Putamen (tissue), 1 donor: ENCODE measurements at places on chromosomes 7 and 10.
A peak's percentile ranks its signal among the peaks of the same experiment; 100 is the strongest.

GRCh38 chr10:107656932-107657331 lies 492.4 kb upstream of the SORCS1 start:
- no peak for DNase-seq

DNA sequence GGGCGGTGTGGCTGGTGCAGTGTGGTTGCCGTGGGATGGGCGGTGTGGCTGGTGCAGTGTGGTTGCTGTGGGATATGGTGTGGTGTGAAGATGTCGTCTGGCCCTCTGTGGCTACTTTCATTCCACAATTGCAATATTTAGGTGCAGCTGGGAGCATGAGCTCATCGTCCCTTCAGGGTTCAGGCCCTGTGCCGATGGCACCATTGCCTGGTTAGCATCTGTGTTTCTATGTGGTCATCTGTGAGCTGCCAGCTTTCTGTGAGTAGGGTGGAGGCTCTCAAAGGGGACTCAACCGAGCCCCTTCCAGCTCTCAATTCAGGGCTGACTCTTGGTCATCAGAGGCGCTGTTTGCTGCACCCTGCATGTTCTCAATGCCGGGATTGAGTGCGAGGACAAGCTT lies 3.6 kb downstream of the ADGRA1 start:
- DNase-seq = peak; percentile 37

DNA sequence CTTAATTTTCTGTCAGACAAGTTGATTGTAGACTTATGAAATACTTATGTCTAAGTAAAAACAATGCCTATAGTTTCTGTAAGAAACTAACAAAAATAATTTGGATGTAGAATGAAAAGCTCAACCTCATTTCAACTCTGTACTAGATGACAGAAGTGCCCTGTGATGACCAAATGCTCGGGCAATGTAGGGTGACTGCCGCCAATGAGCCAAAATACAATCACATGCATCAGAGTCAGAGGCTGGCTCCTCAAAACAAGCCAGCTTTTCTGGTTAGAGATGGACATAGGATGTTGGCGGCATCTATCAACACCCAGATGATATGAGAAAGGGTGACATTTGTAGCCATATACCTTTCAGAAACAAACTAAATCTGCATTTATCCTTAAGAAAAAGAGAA lies 23.9 kb downstream of the LMOD2 start:
- DNase-seq = no peak

DNA sequence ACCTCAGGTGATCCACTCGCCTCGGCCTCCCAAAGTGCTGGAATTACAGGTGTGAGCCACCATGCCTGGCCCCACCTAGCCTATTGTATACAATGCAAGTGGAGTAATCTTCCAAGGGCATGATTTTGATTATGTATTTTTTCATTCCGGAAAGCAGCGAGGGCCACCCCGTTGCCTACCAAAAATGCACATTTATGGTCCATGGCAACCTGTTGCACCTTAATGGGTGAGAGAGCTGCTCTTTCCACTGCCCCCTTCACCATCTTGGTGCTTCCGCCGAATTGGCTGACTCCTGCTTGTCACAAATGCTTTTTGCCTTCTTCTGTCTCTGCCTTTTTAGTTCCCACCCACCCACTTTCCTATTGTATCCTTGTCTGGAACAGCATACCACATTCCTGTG lies 699.5 kb downstream of the LRMDA start:
- no peak for DNase-seq

- DNase-seq = no peak
These were observed 6.7 kb downstream of the CPEB3 start for GRCh38 chr10:92284112-92284704.

DNA sequence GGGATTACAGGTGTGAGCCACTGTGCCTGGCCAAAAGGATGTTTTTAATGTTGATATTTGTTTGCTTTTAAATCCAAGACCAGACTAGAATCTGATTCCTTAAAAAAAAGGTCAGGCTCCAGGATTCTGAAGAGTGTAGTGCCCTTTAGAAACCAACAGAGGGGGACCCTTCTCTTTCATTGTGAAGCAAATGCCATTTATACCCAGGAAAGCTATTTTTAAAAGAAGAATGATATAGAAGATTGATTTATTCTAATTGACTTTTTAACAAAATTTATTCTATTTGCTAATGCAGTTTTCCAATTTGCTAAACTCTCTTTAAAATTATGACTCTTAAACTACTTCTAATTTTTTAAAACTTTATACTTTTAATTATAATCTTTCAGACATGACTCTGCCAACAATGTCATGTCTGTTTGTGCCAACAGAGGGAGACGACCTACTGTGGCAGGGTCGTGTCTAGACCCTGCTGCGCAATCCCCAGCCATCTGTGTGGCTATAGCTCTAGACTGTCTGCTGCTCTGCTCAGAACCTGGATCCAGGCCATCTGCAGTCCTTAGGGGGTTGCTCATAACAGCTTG lies 201.0 kb upstream of the IMMP2L start:
- no peak for DNase-seq

- DNase-seq = no peak
These were observed 254.6 kb downstream of the TSPAN12 start for GRCh38 chr7:120603366-120603765.

GRCh38 chr10:62996925-62997324 lies 136.2 kb upstream of the NRBF2 start:
- no peak for DNase-seq

GRCh38 chr10:59891936-59892335 lies 14.4 kb downstream of the CCDC6 start:
- DNase-seq = no peak

DNA sequence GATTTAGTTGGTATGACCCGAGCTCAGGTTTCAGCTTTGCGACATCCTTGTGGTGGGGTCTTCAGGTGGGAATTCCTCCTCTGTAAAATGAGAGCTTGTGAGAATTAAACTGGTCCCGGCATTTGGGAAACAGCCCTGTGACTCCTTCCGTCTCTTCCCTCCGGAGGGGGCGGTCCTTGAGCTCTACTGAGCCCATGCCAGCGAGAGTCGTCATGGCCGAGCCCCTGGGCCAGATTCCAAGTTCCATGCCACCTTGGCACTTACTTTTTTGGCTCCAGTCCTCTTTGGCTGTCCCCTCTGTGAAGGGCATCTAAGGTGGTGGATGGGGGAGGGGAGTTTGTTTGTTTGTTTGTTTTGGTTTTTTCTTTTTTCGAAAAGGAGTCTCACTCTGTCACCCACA lies 47.6 kb downstream of the GTF2IRD1 start:
- no peak for DNase-seq

GRCh38 chr10:12372846-12373245 lies 23.5 kb downstream of the CAMK1D start:
- no peak for DNase-seq

DNA sequence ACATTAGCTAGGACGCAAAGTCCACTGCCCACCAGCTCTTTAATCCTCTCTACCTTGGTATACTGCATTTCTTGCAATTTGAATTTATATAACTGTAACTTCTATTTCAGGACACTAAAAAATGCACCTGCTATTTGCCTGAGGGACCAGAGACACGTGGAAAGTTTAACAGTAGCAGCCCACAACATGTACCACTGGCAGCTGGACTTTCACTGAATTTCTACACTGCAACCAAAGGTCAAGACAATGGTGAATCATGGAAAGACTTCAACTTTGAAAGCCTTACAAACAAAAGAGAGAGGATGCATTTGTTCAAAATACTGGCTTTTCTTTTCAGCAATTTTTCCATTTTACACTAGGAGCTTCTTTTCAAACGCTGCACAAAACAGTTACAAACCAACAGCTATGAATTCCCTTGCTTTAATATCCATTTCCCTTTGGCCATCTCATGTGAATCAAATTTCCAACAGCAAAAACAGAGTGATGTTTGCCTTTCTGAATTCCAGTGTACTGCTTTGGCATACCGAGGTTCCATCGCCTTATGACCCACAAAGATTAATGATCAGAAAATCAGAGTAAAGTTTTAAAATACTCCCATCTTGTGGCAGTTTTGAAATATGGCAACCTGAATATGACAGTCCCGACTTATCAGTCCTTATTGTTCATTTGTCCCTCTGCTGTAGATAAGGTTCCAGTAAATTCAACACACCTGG lies 29.9 kb upstream of the HNRNPH3 start:
- DNase-seq = peak; percentile 56

GRCh38 chr10:52801947-52802346 lies 29.4 kb upstream of the MBL2 start:
- DNase-seq = no peak

GRCh38 chr10:84176836-84177474 lies 3.4 kb downstream of the GPR15LG start:
- no peak for DNase-seq

DNA sequence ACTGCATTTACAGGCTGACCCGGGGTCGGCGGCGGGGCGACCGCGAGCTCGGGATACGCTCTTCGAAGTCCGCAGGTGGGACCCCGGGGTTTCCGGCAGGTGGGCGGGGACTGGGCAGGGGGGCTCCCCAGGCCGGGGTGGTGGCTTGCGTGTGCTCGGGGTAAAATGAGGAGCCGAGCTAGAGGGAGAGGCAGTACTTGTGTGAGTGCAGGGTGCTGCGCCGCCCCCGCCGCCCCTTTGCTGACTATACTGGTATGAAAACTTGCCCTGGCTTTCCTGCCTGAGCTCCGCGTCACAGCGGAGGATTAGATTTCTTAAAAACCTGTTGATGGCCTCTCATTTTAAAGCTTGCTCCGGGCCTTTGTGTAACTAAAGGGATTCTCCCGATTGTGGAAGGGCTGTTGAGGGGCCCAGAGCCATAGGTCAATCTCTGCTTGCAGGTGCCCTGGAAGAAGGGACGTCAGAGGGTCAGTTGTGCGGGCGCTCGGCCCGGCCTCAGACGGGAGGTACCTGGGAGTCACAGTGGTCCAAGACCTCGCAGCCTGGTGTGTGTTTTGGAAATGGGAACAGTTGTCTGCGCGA lies 488 bp downstream of the ARMC10 start:
- peak; percentile 61 for DNase-seq

DNA sequence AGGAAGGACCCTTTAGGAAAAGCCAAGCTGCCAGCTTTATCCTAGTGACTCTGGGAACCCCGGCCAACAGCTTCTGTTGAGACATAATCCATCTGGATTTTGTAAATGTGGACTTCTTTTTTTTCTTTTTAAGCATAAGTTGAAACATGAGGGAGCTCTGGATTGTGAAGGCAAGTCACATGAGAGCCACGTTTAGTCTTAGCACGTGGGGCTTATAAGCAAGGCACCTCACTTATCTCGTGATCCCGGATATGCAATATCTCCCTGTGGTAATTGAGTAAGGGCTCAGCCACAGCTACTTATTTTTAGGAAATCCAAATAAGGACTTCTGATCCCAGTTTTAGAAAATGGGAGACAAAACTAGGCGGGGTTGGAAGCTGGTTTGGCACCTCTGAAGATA lies 111.2 kb upstream of the PTN start:
- no peak for DNase-seq

DNA sequence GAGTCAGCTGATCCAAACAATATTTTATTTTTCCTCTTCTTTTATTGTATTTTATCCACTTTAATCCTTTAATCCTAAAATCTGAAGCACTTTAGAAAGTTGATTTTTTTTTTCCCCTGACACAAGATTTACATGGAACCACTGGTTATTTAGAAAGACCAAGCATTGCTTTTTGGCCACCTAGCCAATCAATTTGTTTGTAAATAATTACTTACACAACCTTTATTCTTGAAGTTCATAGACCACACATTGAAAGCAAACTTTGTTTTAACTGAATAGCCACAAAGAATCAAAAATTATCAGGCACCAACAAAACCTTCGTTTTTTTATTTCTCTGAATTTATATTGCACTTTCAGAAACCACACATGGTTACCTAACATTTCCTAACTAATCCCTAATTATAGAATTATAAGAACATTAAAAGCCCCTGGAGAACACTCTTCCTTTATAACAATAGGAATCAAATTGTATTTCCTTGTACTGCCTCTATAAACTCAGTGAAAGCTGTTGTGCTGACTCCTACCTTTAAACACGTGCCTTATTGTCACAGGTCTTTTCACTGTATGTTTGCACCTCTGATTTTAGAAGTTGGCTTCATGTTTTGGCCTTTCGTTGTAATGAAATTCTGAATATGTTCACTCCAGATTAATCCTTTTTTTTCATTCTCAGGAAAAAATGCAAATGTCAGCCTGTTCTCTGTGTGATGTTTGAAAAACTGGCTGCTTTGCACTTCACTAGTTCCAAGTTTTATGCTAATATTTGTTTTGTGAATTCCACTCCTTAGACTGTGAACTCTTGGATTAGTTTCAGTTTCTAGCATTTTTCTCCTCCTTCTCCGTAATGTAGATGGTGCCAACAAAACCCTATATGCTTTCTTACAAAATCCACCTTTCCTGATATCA lies 1511.9 kb downstream of the REEP3 start:
- DNase-seq = no peak

DNA sequence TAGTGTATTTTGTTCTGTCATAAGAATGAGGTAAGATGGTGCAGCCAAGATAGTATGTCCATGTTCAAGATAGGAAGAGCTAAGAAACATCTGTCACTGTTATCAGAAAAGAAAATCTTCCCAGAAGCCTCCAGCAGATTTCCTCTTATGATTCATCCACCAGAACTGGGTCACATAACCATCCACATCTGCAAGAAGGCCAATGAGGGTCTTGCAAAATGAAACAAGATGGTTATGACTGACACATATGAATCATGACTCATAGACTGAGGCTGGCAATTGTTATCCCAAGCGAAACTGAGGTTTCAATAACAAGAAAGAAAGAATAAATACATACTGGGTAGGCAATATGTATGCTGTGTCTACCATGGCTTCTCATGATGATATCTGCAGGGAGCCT lies 30.3 kb downstream of the CCNJ start:
- no peak for DNase-seq

DNA sequence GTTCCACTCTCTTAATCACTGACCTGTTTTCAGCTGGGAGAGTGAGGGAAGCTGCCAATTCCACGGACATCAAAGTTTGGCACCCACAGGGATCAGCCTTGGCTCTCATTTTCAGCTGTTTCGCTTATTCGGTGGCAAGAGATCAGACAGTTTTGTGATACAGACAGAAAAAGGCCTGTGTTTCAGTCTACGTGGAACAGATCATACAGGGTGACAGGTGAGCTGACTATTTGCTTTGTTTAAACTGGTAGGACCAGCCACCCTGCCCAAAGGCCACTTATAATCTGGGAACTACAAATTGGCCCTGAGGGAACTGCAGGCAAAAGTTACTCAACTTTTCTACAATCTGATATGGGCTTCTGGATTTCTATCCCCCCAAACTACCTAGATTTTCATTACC lies 128.6 kb downstream of the ZNF467 start:
- DNase-seq = no peak
